ENCODE measurements at places on chromosomes 5 and 9.
A peak's percentile ranks its signal among the peaks of the same experiment; 100 is the strongest.

- peak; percentile 55 for DNase-seq
These were observed 2.0 kb downstream of the GADD45G start for GRCh38 chr9:89606624-89607311.

- DNase-seq = peak; percentile 88
These were observed 2.0 kb downstream of the PROB1 start for GRCh38 chr5:139392678-139393496.

- no peak for DNase-seq
These were observed 11.1 kb downstream of the CXCL14 start for GRCh38 chr5:135567661-135568060.

DNA sequence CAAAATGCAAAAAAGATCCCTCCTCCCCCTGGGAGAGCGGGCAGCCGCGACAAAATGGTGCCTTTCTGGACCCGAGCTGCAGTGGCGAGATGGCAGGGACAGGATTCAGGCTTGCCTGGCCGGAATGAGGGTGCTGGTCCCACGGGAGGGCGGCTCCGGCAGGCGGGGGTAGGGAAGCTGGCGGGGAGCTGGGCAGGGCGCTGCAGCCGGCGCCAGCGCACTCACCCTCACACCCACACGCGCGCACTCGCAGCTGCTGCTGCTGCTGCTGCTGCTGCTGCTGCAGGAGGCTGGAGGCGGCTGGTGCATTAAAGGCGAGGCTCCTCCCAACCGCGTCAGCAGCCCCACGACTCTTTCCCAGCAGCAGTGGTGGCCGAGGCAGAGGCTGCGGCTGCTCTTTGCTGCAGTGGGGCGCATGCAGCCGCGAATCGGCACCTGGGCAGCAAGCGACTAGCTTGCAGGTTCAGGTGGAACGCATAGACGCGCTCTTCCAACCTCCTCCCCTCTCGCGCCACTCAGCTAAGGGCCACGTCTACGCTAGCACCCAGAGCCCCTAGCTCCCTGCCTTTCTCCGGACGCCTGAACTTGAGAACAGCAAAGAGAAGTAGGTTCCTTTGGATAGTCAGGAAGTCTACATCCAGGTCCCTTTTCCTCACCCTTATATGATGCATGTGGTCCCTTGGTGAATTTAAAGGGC is at the start of gene PPP2R2B:
Gene PPP2R2B (minus strand): TSS at position 282 of the 697 bp plus-strand sequence.
- DNase-seq = peak; percentile 23

DNA sequence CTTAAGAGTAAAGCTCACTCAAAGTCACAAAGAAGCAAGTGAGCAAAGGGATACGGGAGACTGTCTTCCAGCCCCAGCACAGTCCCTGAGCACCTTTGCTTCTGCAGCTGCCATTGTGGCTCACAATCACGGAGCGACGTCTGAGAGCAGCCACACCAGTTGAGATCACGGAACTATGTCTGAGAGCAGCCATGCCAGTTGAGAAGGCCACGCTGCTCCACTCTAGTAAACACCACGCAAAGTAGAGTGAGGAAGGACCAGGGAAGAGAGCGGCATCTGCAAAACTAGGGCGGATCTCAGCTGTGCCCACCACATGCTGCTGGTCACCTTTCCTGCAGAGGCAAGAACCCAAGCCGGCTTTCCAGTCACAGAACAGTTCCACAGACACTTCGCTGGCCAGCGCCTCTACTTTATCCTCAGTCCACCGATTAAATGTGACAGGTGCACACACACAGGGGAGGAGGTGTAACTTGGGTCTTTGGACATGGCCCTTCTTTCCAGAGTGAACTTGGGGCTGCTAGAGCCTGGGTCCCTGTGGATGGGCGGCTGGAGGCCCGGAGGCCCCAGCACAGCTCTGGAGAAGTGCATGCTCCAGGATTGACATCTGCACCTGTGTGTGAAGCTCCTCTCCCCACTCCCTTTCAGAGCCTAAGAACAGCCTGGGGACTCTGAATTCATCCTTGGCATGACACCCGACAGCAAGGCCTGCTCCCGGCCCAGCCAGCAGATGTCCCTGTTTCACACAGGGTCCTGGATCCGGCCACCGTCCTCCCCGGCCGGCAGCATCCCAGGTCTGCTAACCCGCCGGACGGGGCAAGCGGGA is 324.9 kb upstream of the IRX4 start:
- no peak for DNase-seq

- no peak for DNase-seq
These were observed 90.5 kb upstream of the NIPAL4 start for GRCh38 chr5:157369507-157369906.

GRCh38 chr9:110590816-110591215 is 11.3 kb upstream of the SVEP1 start:
- DNase-seq = no peak

DNA sequence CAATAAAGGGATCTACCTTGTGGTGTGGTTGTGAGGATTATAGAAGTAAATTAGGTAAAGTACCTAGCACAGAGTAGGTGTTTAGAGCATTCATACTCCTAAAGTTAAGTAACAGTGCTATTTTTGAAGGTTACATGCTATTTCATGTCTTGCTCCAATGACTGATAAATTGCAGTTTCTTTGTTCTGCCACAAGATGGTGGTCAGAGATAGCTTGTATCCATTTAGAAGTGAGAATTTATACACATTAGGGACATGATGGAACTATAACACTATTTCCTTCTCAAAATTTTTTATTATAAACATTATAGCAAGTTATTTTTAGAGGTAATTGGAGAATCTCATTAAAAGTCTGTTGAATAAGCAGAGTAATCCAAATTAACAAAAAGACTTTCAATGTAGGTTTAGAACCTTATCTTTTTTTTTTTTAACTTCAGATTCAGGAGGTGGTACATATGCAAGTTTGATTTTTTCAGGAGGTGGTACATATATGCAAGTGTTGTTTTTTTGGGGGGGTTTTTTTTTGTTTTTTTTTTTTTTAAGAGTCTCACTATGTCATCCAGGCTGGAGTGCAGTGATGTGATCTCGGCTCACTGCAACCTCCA is 17.1 kb downstream of the MTREX start:
- DNase-seq = no peak

DNA sequence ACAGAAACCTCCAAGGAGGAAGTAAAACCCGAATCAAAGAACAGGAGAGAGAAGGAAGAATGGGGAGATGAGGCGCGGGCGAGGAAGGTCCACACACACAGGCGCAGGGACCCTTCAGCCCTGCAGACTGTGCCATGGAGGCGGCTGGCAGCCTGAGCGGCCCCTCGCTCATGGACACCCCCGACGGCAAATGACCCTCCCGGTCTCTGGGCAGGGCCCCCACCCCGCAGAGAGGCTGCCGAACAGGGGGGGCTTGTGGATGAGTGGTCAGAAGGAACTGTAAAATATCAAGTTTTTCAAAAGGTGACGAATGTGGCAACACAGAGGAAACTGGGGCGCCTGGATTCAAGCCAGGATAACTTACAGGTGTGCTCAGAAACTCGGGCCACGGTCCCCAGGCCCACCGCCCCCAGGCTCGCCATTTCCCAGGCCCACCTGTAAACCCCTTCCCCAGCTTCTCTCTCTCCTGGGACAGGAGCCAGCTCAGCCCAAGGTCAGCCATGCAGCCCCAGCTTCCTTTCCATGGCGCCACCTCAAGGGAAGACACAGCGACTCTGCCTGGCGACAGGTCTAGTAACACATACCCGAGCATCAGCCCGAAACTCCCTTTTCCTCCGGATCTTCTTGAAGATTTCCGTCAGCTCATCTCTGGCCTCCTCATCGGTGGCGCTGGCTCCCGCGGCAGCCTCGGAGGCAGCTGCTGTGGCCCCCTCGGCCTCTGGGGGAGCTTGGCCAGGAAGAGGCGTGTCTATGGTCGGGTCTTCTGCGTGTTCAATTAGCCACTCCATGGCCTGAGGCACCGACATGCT is 16.5 kb downstream of the UBAC1 start:
- DNase-seq = no peak

- DNase-seq = no peak
These were observed 47.9 kb upstream of the UNC5A start for GRCh38 chr5:176762489-176762888.

DNA sequence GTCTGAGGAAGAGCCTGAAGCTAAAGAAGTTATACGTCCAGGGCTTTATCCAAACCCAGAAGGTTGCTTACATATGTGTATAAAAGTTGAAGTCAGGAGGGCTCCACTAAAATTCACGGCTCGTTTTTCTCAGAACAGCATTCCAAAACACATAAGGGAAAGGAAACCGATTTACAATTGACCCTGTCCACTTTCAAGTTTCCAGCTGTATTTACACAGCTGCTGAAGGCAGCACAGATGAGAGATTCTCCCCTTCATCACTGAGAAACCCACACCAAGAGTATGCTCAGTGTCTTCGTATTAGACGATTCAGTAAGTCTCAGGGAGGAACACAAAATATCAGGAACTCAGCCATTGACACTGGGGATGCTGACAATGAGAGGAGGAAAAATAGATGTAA is 5.9 kb upstream of the NREP start:
- no peak for DNase-seq

- DNase-seq = no peak
These were observed 53.3 kb upstream of the AGXT2 start for GRCh38 chr5:35101016-35101415.

GRCh38 chr5:21085791-21086190 is 1097.8 kb upstream of the CDH18 start:
- DNase-seq = no peak

DNA sequence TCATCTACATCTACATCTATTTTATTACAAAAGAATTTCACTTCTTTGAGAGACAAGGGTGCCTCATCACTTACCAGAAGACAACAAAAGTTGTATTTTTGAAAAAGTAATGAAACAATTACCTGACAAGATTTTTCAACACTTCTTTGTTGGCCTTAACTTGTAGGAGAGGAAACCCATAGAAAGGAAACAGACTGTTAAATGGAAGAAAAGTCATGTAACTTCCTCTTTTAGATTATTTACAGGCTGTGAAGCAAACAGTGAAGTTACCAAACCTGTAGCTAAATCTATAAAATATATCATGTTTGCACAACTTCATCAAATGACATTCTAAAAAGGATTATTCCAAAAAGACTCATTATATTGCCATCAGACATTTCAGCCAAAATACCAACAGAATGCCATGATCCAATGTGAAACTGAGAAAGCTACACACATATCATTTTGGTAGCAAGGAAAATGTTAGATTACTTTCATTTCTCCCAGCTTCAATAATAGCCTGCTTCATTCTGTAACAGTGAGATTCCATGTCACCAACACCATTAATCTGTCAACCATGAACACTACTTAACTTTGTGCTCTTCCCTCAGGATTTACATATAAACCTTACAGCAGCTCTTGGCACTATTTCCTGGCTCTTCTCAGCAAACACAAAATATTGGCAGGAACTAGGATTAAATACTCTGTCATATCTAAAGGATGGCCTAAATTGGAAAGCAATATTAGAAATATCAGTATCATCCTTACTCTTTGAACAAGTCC is 122.5 kb downstream of the MCTP1 start:
- DNase-seq = no peak

DNA sequence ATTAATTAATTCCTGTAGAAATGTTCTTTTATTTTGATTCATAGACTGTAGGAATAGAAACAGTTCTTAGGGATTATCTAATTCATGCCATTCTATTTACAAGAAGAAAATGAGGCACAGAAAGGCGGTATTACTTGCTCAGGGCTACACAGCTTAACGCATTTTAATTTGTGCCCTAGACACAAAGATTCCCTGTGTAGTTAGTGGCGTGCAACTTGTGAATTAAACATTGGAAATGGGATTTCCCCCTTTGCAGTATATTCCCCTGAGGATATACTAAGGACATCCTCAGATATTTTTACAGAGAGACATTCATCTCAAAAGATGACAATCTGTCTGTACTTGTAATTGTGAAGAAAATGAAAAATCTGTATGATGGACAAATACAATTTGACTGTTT is 108.1 kb downstream of the SGCD start:
- no peak for DNase-seq

DNA sequence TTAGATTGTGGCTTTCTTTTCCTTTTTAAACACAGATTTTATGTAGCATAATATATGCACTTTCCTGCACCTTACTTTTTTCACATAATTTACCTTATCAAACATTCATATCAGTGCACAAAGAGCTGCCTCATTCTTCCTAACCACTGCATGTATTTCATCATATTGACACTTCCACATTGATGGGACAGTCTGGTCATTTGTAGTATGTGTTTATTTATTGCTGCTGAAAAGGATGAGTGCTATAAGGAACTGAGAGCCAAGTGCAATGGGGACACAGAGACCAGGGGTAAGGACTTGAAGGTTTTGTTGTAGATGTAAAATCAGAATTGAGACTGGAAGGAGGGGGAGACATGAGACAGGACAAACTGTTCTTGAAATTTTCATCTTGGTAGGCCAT is 193.8 kb downstream of the SMARCA2 start:
- DNase-seq = no peak

DNA sequence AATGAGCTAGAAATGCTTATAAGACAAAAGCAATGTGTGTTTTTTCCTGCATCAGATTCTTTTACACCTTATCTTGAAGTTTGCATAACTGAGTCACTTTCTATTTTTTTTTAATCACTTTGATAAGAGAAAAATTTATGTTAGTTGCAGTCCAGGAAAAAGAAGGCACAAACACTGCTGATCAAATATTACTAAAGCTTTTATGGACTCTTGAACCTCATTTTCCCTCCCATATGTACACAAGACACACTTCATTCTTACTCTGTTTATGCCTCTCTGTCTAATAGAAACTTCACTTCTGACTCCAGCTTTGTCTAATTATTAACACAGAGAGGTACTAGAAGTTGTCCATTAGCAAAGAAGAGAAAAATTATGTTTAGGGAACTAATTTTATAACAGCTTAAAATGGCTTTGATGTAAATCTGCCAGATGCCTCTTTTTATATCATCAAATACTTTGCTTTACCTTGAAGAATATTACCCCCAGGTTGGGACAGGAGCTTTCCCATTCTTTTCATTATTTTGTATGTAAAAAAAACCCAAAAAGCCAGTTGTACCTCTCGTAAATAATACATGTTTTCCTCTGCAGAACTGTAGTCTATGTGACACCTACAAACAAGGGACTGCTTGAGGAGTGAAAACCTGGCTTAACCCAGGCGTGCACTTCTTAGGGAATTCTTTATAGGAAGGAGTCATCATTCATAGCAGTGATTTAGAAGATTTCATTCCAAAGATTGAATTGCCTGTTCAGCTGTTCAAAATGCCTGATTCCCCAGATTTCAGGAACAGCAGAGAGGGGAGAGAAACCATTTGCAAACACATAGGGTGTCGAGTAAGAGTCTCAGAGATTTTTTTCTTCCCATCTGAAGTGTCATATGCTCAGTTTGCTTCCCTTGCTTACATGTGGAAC is 72.6 kb downstream of the DAPK1 start:
- DNase-seq = no peak

DNA sequence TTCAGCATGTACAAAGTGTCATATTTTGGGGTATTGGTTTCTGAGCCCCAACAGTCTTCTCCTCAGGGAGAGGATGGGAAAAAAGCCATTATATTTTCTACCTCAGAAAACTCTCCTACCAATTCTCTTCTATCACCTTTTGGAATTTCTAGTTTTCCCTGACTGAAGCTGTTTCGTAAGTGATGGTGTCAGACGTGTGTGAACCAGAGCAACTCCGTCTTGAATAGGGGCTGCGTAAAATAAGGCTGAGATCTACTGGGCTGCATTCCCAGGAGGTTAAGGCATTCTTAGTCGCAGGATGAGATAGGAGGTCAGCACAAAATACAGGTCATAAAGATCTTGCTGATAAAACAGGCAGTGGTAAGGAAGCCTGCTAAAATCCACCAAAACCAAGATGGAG is 197.3 kb upstream of the C9orf72 start:
- DNase-seq = no peak

Measured in stimulated activated CD4-positive, alpha-beta T cell treated with anti-CD3 and anti-CD28 coated beads, Interleukin-1b, Interleukin-23, amount 100 ng/mL, for 48 hours (primary cell).